ENCODE measurements at places on chromosomes 1 and 21.
A peak's percentile ranks its signal among the peaks of the same experiment; 100 is the strongest.

DNA sequence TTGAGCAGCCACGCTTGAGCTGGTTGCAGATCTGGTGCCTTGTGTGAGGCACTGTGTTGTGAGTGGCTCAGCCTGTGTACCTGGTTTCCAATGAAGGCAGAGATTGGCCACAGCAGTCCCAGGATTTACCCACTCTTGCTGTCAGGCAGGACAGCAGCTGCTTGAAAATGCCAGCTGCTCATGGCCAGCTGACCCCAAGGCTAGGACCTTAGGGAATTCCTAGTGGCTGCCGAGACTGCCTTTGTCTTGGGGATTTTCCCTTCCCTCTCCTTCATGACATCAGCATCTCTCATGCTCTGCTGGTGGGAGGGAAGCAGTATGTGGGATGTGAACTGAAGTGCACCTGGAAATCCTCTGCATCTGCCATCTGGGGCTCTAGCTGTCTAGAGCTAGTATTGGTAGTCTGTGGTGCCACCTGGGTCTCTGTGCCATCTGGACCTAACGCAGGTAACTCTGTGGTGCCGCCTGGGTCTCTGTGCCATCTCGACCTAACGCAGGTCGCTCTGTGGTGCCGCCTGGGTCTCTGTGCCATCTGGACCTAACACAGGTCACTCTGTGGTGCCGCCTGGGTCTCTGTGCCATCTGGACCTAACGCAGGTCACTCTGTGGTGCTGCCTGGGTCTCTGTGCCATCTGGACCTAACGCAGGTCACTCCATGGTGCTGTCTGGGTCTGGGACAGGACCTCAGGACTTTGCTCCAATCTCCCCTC, 3.8 kb upstream of the LRRC47 start:
- no peak for DNase-seq

DNA sequence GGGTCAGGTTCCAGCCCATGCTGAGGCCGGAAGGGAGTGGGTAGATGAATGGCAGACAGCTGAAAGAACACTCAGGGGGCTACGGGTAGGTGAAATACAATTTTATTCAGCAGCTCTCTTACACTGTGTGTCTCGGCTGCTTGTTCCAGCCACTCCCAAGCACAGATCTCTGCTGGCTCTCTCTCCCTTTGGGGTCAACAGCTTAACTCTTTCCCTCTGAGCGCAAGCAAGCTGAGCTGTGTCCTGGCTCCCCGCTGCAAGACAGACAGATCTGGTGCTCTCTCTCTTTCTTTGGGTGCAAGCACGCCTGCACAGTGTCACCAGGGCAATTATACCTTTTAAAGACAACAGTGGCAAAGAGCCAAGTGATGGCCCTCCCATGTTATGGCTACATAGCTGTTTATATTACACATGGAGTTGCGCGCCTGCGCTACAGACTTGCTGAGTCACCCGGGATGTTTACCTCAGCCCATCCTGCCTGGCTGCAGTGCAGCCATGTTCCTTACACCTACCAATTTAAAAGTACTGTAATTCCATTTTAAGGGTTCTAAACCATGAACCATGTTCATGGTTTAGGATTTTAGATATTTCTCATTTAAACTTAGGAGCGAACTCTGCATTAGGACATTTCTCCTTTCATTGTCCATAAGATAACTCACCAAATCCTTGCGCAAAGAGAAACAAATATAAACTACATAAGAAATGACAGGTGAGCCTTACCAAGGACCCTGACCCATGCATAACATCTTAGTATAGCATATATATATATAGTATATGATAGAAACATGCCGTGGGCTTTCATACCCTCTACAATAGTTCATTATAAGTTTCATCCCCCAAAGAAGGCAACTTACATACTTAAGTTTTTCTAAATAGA, 396.5 kb downstream of the SMYD3 start:
- no peak for DNase-seq

GRCh38 chr1:37602750-37603694, 7.3 kb upstream of the GNL2 start:
- DNase-seq: no peak

DNA sequence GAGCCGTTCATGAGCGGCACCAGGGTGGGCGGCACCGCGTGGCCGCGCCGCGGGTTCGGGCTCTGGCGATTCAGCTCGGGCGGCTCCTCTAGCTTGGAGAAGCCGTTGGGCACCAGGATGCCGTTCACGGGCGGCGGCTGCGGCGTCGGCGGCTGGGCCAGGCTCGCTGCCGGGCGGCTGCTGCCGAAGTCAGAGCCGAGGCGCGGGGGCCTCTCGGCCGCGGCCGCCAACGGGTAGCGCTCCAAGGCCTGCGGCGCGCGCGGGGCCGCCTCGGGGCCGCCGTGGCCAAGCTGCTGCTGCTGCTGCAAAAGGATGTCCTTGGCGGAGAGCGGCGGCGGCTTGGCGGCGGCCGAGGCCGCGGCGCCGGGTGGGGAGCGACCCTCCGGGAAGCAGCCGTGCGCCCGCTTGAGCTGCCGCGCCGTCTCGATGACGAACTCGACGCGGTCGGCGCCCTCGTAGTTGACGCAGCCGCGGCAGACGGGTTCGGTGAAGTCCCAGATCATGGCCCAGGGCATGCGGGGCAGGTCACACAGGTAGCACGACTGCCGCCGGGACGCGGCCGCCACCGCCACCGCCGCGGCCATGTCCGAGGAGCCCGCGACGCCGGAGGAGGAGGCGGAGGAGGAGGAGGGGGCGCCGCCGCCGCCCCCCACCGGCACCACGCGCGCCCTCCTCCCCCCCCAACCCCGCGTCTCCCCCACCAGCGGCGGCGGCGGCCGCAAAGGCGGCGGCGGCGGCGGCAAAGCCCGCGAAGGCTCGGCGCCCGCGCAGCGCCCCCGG, 877 bp downstream of the IRF2BP2 start:
- DNase-seq: peak; percentile 7

GRCh38 chr1:152313319-152313801, 11.7 kb downstream of the FLG start:
- DNase-seq: no peak

GRCh38 chr1:166933140-166933539, 42.2 kb downstream of the ILDR2 start:
- DNase-seq: no peak

DNA sequence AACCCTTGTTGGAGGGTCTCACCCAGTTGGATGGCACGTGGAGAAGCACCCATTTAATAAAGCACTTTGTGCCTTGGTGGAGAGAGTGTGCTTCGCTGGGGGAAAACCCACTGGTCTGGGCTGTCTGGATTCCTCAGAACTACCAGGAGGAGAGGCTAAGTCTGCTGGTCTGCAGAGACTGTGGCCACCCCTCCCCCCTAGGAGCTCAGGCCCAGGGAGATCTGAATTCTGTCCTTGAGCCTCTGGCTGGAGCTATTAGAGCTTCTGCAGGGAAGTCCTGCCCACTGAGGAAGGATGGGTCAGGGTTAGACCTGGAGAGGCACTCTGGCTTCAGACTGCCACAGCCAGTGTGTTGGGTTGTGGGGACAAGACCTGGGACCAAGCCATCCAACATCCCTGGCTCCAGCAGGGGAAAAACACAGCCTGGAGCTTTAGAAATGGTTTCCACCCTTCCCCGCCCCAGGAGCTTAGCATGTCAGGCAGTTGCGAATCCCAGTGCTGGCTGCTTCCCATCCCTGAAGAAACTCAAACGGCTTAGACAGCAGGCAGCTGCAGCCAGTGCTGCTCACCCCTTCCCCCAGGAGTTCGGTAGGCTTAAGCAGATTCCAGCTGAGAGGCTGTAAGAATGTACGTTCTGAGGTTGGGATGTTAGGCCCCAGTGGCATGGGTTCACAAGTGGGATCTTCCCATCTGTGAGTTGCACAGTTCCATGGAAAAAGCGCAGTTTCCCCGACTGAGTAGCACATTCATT, 288.3 kb downstream of the TGFB2 start:
- DNase-seq: no peak

DNA sequence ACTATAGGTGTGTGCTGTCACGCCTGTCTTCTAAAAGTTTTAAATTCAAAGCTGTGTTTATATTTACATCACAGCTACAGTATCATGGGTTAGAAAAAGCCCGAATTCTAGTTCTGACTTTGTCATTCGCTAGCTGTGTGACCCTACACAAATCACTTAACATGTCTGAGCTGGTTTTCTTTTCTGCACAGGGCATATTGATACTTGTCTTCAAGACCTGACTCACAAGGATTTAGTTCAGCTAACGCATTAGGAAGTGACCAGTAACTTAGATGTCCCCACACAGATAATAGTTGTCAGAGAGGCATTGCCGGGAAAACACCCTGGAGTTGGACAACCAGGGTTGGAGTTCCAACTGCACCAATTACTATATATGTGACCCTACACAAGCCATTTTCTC, 25.9 kb downstream of the GIPC2 start:
- no peak for DNase-seq

DNA sequence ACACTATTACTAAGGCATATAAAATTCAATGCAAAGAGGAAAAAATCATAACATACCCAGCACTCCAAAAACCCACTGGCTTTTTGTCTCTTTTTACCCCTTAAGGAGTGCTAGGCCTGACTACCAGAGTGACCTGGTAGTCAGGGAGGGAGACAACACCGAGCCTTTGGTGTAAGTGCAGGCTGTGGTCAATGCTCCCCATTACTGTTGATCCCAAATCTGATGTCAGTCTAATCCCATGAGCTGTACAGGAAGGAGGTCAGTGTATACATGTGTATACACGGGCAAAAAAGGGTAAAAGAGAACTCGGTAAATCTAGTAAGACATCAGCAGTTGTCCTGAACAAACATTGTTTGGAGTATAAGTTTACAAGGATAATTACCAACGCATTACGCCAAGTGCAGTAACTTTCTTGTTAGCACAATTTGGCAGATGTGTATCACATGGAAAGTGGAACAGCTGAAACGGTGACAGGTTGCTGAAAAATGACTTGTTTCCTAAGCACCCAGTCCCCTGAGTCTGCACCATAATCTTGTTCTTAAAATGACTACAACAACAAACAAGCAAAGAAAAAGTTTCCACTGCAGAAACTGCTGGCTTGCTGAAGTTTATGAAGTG, 217.9 kb downstream of the KCNH1 start:
- DNase-seq: no peak

- DNase-seq: peak; percentile 22
Observed at GRCh38 chr1:96845464-96845863, 123.9 kb downstream of the PTBP2 start.
